ENCODE measurements at places on chromosomes 3 and 15. TPM values are rescaled to one million over a fixed set of nuclear protein-coding genes. Genes with fewer than 3 reads are reported as not detected.

COMMD4 gene
- total RNA-seq = 188 TPM

ADIPOQ gene
- total RNA-seq = not detected

ZPLD1 gene
- 0.06 TPM for total RNA-seq

CISH gene
- total RNA-seq = 0.51 TPM

TMC3 gene
- not detected for total RNA-seq

CNTN3 gene
- total RNA-seq = not detected
